ENCODE measurements at places on chromosomes 2 and 18.

DNA sequence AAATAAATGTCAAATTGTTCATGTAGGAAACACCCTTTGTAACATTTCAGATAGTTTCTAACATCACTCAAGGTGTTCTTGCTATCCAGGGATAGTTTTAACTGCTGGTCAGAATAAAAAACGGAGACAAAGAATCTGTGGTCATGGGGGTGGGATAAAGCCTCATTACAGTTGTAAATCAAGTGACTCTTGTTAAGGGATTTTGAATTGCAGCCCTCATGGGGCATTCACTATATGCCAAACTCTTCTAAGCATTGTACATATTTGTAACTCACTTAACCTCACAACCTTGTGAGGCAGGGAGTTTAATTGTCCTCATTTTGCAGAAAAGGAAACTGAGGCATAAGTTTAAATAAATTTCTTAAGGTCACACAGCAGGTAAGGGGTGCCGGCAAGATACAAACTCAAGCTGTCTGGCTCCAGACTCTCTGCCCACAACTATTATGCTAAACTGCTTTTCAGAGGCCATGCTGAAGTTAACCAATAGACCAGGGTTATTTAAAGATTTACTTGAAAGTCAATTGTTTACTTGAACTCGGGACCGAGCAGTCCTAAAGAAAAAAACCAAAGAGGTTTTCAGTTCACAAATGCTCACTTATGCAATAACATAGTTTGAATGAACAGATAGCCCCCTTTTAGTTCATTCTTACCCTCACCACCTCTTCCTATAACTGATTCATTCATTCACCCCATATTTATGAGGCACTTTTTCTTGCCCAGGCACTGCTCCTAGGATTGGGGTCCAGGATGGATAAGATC lies 121.6 kb upstream of the FZD5 start:
- no peak for DNase-seq

DNA sequence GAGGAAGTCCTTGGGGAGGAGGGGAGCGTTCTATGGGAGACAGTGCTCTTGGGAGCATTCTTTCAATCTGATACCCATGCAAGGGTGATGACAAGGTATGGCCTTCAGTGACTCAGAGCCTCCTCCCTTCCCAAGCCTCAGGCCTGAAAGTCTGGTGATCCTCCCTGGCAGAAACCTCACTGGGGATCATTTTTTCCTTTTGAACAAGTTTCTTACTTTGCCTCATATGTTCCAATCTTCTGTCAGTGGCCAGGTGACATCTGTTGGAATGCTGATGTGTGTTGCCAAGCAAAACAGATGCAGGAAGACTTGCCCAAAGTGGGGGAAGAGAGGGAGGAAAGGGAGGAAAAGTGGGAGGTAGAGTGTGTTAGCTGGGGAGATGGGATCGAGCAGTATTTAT lies 224.8 kb downstream of the NEDD4L start:
- DNase-seq: no peak

DNA sequence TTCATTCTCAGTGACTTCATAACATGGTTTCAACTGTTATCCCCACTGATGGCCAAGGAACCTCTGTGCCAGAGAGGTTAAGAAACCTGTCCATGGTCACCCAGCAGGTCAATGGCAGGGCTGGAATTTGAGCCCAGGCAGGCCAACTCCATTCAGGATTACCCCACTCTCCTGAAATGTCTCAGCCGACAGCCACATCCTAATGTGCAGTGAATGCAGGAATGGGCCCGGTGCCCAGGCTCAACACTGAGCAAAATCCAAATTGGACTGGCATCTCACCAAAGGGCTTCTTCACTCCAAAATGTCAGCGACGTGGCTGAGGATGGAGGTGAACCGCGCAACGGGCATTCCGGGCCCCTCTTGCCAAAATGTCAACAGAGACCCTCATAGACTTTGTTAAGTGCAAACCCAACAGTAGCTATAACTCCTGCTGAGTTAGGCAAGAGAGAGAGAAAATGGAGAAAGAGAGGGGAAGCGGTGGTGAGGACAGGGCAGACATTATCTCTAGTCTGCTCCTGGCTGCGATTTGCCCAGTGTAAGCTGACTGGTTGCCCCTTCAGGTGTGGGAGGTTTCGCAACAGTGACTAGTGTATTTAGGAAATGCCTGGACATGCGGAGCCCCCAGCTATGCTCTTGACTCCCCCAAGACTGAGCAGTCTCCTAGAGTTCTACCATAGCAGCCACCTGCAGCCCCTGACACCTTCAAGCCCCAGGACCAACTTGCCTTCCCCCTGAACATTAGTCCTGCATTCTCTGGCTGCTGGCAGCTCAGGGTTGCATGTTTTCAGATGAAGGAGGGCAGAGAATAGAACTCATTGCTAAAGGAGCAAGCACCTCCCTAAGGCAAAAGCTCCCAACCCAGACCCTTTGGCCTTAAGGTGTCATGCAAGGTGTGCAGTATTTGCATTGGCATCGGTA lies 167.7 kb downstream of the ANAPC1 start:
- no peak for DNase-seq

- DNase-seq: no peak
Measured at GRCh38 chr2:48617618-48618017, at the start of gene GTF2A1L. Gene GTF2A1L, plus strand, starts transcription at chr2:48617856. Its CDS starts 19 bp downstream, at chr2:48617875.

- no peak for DNase-seq
Measured at GRCh38 chr2:138841459-138841858, 61.3 kb upstream of the NXPH2 start.
